ENCODE measurements at places on chromosomes 4 and X.
A peak's percentile ranks its signal among the peaks of the same experiment; 100 is the strongest.

GRCh38 chr4:100103671-100104070, 86.6 kb downstream of the DDIT4L start:
- no peak for DNase-seq

GRCh38 chr4:10502717-10503116, 45.5 kb upstream of the ZNF518B start:
- no peak for DNase-seq

- no peak for DNase-seq
Observed at GRCh38 chr4:168551945-168552695, 55.3 kb downstream of the PALLD start.

GRCh38 chr4:187500796-187501195, 494.8 kb upstream of the ZFP42 start:
- no peak for DNase-seq

GRCh38 chr4:152530600-152530999, 5.3 kb downstream of the FBXW7 start:
- DNase-seq = no peak

DNA sequence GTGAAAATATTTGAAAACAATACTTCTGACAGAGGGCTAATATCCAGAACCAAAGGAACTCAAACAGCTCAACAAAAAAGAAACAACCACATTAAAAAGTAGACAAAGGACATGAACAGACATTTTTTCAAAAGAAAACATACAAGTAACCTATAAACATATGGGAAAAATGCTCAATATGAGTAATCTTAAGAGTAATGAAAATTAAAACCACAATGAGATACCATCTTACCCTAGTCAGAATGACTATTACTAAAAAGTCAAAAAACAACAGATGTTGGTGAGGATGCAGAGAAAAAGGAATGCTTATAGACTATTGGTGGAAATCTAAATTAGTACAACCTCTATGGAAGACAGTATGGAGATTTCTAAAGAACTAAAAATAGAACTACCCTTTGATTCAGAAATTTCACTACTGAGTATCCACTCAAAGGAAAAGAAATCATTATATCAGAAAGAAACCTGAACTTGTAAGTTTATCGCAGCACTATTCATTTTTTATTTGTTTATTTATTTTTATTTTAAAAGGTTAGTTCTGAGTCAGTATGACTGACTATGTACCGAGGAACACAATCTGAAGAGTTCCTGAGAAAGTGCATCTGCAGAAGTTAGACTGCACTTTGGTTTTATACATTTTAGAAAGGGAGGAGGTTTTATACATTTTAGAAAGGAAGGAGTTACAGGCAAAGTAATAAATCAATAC, 231.3 kb downstream of the INPP4B start:
- DNase-seq = no peak

DNA sequence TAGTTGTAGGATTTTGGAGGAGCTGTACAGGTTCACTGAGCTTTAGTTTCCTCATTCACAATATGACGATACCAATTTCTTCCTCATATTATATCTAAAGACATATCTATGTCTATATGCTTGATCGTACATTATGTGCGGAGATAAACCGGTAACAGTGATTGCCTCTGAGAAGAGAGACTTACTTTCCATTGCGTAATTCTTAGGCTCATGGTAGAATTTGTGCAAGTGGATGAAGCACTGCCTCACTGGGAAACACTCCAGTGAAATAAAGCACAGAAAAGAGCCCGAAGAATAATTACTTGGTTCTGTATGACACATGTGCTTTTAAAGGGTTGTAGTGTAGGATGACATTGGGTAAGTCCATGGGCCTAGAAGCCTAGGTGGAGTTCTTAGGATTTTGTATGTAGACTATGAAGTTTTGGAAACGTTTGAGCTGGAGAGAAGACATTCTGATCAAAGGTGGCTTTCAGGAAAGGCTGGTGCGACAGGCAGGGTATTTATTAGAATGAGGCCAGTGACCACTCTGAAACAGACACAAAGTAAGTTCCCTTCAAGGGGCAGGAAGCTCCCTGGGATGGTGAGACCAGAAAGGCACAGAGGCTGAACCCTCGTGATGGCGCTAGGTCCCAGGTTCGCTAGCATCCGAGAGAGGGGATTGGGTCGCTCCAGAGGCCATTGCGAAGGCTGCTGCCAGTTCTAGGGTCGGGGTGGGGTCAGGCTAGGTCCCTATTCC, 649 bp upstream of the VBP1 start:
- DNase-seq = no peak

- no peak for DNase-seq
Observed at GRCh38 chr4:120293341-120293740, 226.7 kb upstream of the MAD2L1 start.

GRCh38 chr4:123163501-123163900, 233.1 kb upstream of the SPRY1 start:
- DNase-seq = no peak

DNA sequence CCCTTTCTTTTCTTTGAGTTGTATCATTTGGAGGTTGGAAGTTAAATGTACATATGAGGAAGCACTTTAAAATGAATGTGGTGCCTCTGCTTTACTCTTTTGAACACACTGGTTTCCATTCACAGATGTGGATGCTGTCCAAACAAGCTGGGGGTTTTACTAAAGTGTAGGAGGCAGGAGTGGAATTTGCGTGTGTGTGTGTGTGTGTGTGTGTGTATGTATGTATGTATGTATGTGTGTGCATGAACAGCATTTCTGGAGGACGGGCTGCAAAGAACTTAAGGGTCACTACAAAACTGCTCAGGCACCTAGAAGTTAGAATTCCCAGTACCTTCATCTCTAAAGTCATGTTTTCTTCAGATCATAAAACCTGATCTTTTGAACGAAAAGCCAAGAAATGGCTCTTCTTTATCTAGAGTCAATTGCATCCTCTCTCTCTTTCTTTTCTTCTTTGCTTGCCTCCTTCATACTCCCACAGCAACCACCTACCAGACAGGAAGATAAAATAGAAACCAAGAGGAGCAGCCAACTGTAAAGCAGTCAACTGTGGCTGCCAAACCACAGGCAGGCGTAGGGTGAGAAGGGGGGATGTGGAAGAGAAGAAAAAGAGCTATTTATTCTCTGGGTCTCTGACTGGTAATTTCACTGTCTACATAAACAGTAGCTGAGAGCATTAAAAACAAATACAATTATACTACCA, 177.0 kb upstream of the RASGEF1B start:
- no peak for DNase-seq

- DNase-seq = no peak
Observed at GRCh38 chr4:100511896-100512295, 5.9 kb downstream of the EMCN start.

- no peak for DNase-seq
Observed at GRCh38 chr4:2255501-2256155, 6.3 kb downstream of the MXD4 start.

GRCh38 chr4:181477591-181477990, 765.6 kb upstream of the TENM3 start:
- no peak for DNase-seq

GRCh38 chr4:147617173-147617840, at the start of gene TMEM184C:
TSS of gene TMEM184C (plus strand) at chr4:147617397. CDS start at chr4:147617957, 560 bp downstream.
- peak; percentile 100 for DNase-seq

DNA sequence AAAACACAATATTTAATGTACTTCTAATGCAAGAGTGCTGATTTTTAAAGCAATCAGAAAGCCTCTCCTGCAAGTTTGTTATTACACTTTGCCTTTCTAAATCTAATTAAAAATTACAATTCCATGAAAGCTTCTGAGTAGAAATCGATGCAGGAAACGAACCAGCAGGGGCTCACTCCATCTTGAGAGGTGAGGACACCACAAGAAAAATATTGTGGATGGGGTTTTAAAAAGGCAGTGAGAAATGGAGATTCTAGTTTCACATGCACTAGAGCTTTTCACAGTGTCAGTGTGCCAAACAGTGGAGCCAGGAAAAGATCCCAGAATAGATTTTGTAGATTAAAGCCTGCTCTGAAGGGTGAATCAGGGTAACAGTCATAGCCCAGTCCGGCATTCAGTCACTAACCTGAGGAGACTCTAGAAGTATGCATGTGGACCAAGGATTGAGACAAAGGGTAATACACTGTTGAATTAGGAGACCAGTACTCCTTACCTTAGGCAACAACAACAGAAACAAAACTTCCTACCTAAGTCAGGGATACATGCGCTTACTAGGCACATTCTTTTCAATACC, 362.3 kb downstream of the NAF1 start:
- no peak for DNase-seq

GRCh38 chrX:129577473-129577872, 37.4 kb downstream of the OCRL start:
- DNase-seq = no peak

DNA sequence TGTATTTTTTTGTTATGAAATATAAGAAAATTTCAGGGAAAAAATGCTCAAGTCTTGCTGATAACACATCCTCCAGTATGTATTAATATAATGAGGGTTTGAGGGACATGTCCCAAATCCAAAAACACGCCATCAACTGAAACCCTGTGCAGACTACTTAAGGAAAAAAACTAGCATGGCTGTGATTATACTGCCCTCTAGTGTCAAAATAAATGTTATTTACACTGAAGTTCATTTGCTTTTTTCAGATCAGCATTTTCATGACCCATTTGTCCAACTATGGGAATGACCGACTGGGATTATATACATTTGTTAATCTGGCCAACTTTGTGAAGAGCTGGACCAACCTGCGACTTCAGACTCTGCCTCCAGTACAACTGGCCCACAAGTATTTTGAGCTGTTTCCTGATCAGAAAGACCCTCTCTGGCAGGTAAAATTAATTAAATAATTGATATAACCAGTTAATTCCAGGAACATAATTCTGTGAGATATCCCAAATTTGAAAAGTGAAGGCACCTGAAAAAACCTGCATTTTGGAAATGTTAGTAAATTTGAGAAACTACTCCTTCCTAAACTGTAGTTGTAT, 128.5 kb downstream of the PRSS12 start:
- DNase-seq = no peak

DNA sequence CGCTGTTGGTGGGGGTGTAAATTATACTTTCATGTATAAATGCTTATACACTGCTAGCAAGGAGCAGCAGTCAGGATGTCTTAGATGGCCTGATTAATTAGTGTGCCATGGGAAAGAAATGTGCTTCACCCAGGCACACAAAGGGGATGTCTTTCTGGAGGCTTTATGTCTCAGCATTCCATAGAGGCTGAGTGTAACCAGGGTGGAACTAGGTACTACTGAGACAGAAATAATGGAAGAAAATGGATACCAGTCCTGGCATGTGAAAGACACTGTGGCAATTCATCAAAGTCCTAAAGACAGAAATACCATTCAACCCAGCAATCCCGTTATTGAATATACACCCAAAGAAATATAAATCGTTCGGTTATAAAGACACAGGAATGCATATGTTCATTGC, 52.5 kb downstream of the PF4 start:
- no peak for DNase-seq

GRCh38 chrX:50180073-50180940, 20.5 kb downstream of the AKAP4 start:
- no peak for DNase-seq

GRCh38 chr4:150510176-150510865, 71.6 kb upstream of the MAB21L2 start:
- DNase-seq = no peak

DNA sequence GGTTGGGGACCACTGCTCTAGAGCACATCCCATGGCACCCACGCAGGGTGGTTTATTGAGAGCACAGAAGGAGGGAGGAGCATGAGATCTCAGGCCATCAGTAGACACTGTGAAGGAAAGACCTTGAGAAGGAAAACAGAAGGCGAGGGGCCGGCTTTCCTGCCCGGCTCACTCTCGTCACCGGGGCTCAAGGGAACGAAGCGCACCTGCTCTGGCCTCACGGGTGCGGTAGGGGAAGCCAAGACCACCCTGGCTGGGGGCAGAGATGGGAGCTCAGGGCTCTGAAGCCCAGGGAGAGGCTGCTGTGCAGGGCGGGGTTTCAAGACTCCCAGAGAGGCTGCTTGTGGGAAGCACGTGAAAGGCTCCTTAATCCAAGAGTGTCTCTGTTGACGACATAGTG, 105.9 kb downstream of the TNIP2 start:
- DNase-seq = no peak

- DNase-seq = no peak
Observed at GRCh38 chr4:15402974-15403373, 24.9 kb upstream of the C1QTNF7 start.

- DNase-seq = no peak
Observed at GRCh38 chr4:22997358-22998224, 304.9 kb downstream of the GBA3 start.

- no peak for DNase-seq
Observed at GRCh38 chrX:19517965-19518364, 2.7 kb upstream of the MAP3K15 start.

GRCh38 chr4:24559889-24560288, 24.5 kb downstream of the DHX15 start:
- no peak for DNase-seq
